ENCODE measurements at places on chromosomes 11 and 22.

- H3K4me3 ChIP-seq, result no peak overlapping the region
- DNase-seq, result no peak
- peaks cover 13% of the 10 kb centered on the region for H3K27me3 ChIP-seq
- H3K27ac ChIP-seq, result no peak overlapping the region
- no peaks in the 10 kb centered on the region for H3K4me1 ChIP-seq
These were observed 137.4 kb downstream of the EHF start for GRCh38 chr11:34758262-34758661.

DNA sequence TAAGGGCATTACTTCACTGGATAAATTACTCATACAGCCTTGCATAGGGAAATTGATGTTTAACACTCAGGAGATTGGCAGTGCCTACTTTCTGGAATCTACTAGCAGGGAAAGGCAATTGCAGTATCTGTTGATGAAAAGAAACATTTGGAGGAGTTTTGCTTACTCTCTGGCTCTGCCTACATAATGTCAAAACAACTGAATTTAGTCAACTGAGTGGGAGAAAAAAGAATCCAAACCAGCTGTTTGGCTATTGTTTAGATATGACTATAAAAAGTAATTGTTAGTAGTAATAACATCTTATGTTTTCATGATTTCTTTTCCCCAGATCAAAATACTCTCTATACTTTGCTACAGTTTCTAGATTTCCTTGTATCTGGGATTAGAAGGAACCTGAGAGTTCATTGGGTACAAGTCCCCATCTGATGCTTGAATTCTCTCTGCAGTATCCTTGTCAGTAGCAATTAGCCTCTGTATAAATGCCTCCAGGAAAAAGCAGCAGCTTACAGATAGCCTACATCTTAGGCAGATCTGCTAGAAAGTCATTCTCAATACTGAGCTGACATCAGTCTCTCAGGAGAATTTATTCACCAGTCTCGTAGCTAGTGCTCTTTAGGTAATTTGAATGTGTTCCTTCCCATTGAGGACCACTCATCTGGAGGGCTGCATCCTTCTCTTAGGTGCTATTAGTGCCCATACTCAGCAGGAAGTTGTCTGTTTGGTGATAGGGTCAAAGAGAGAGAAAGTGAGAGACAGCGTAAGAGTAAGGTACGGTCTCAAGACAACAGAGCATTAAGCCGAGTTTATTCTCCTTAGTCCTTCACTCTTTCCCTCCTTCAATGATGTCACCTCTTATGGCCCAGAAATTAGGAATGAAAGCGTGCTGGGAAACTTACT is 185.9 kb upstream of the CCDC90B start:
- no peaks in the 10 kb centered on the region for H3K36me3 ChIP-seq
- no peak for DNase-seq
- no peak overlapping the region for H3K4me3 ChIP-seq
- H3K27me3 ChIP-seq, result peaks cover 4% of the 10 kb centered on the region
- H3K27ac ChIP-seq, result no peak overlapping the region

DNA sequence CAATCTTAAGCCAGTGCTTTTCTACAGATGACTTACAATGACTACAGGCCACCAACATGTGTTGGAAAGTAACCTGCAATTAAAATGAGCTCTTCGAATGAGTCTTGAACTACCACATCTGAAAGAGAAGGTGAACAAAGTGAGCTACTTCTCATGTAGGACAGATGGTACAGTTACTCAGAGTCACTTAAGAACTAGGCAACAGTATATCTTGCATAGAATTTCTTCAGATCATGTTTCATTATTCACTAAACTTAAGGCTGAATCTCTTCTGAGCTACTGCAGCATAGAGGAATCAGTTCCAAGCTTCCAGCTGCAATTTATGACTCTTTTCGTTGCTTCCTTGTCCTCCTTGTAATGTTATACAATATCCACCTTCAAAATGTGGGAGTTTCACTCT is 270.9 kb downstream of the TTC28 start:
- H3K27me3 ChIP-seq, result peaks cover 29% of the 10 kb centered on the region
- peaks cover 3% of the 10 kb centered on the region for H3K36me3 ChIP-seq
- DNase-seq, result no peak
- H3K4me3 ChIP-seq, result no peak overlapping the region
- H3K4me1 ChIP-seq, result peaks cover 3% of the 10 kb centered on the region

DNA sequence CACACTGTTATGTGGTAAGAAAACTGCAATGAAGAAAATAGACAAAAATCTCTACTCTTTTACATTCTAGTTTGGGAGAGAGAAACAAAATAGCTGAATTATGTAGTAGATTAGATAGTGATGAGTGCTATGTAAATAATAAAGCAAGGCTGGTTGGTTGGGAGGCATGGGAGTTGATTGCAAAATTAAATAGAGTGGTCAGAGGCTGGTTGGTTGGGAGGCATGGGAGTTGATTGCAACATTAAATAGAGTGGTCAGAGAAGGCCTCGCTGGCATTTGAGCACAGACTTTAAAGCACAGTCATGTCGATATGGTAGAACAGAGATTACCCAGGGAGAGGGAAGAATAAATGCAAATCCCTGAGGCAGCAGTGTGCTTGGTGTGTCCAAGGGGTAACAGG is 22.4 kb downstream of the SIK2 start:
- H3K4me1 ChIP-seq, result peaks cover 2% of the 10 kb centered on the region
- no peaks in the 10 kb centered on the region for H3K27me3 ChIP-seq
- H3K4me3 ChIP-seq, result no peak overlapping the region
- DNase-seq, result no peak
- H3K36me3 ChIP-seq, result peaks cover 54% of the 10 kb centered on the region

GRCh38 chr11:60734279-60734678 is 9.8 kb downstream of the MS4A18 start:
- H3K4me3 ChIP-seq, result no peak overlapping the region
- DNase-seq, result no peak
- H3K27ac ChIP-seq, result no peak overlapping the region
- no peaks in the 10 kb centered on the region for H3K4me1 ChIP-seq
- H3K36me3 ChIP-seq, result no peaks in the 10 kb centered on the region

- no peak overlapping the region for H3K27ac ChIP-seq
- H3K4me1 ChIP-seq, result peaks cover 9% of the 10 kb centered on the region
- DNase-seq, result no peak
- no peak overlapping the region for H3K4me3 ChIP-seq
- peaks cover 2% of the 10 kb centered on the region for H3K36me3 ChIP-seq
- peaks cover 4% of the 10 kb centered on the region for H3K27me3 ChIP-seq
These were observed 38.9 kb upstream of the SCUBE2 start for GRCh38 chr11:9130297-9130696.

Data from activated CD8-positive, alpha-beta memory T cell treated with anti-CD3 and anti-CD28 coated beads, Interleukin-2, amount 10 ng/mL, durations not matched to agents 7 days and 5 days (primary cell).